ENCODE measurements at places on chromosomes 13 and 19. TPM values are rescaled to one million over a fixed set of nuclear protein-coding genes. Genes with fewer than 3 reads are reported as not detected.

The IGSF23 gene
- not detected for total RNA-seq

The PRSS57 gene
- not detected for total RNA-seq

The ZNF607 gene
- 6.6 TPM for total RNA-seq

- no peak for DNase-seq
Measured at GRCh38 chr13:81778350-81778749, 1437.4 kb upstream of the SPRY2 start.

DNA sequence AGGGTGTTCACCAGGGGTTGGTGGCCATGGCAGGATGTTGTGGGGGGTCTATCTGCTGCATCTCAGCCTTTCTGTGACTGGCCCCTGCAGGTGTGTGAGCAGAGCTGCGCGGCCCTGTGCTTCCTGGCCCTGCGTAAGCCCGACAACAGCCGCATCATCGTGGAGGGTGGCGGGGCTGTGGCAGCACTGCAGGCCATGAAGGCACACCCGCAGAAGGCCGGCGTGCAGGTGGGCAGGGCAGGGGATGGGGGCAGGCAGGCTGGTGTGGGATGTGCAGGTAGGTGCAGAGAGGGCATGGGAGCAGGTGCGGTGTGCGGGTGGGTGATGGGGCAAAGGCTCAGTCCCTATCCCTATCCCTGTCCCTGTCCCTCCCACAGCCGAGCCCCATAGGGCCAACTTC, 8.1 kb upstream of the SLC25A42 start:
- DNase-seq, result no peak

The TUBA3C gene
- total RNA-seq, result not detected

DNA sequence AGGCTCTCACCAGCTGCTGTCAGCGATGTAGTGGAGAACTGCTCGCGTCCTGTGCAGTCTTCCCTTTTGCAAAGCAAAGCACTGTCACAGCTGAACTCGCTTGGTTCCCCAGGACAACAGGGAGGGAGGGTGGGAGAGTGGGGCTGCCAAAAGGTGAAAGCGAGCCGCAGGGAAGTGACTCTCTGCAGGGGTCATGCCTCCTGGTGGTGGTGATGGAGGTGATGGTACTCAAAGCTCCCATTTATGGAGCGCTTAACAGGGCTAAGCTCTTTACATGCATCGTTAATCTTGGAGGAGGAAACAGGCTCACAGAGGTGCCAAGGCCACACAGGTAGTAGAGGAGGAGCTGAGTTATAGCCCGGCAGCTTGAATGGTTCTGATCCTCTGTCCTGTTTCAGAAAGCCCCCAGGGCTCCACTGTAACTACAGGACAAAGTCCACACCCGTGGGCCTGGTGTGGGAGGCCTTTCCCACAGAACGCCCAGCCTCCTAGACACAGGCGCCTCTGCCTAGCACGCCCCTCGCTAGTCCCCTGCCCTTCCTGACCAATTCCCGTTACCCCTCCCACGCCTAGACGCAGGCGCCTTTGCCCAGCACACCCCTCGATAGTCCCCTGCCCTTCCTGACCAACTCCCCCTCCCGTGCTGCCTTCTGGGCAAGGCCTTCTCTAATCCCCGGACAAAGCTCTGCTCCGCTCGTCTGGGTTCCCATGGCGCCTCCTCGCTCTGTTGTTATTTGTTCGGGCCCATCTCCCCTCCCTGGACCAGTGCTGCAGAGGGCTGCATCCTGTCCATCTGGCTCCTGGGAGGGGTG, 10.7 kb downstream of the PPP1R37 start:
- DNase-seq, result no peak

DNA sequence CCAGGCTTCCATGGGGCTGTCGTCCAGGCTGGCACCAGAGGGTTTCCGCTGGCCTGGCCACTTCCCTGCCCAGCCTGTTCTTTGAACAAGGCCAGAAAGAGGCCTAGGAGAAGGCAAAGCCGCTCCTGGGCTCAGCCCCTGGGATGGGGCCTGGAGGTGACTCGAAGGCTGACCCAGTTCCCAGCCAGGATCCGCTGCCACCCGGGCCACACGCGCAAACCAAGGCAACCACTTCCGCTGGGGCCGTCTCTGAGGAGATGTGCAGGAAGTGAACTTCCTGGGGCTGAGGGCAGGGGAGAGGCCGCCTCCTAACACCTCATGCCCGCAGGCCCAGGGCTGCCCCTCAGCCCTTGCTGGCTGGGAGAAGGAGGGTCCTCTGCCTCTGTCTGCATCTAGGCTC, 15.2 kb downstream of the PLEKHF1 start:
- DNase-seq, result peak; percentile 53

DNA sequence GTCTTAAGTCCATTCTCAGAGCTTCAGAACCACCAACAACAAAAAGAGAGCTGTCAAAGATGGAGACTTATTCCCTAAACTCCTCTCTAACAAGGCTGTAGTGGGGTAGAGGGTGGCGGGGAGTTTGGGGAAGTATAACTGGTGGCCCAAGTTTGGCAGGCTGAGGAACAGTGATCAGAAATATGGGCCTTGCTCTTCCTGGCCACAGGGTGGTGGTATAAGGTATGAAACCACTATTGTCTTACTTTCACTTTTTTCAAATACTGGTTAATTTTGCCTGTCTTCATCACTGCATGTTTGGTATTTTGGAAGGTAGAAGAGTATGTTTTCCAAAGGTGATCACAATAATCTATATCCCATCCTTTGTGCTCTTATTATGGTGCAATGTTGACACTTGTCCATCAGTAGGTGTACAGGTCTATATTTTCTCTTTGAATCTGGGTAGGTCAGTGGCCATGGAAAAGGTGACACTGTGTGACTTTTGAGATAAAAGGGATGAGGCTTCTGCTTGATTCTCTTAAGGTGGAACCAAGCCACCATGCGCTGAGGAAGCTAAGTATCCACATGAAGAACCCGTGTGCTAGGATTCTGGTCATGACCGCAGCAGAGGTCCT, 23.2 kb upstream of the GPC5 start:
- no peak for DNase-seq

DNA sequence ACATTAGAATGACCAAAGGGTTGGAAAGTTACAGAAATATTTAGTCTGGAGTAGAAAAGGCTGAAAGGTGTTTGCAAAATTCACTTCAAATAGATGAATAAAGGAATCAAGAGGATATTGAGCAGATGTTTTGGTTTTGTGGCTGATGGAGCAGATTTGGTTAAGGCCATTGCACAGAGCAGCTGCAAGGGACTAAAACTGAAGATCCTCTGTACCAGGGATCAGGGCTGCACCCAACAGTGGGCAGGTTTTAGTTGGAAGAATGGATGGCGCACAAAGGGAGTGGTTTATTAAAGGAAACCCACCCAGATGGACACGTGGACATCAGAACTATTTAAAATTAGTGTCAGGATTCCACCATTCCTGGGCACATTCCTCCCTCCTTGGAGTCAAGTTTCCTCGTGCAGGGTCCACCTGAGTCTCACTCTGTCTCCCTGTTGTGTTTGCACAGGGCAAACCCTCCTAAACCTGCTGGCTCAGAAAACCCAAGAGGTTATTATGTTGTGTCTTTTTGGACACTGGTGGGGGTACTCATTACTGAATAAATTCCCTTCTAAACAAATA, 9.2 kb upstream of the UBAC2 start:
- DNase-seq, result no peak

The TGDS gene
- 3.7 TPM for total RNA-seq

The IZUMO2 gene
- total RNA-seq, result not detected

The HSD11B1L gene
- total RNA-seq, result 4.5 TPM

DNA sequence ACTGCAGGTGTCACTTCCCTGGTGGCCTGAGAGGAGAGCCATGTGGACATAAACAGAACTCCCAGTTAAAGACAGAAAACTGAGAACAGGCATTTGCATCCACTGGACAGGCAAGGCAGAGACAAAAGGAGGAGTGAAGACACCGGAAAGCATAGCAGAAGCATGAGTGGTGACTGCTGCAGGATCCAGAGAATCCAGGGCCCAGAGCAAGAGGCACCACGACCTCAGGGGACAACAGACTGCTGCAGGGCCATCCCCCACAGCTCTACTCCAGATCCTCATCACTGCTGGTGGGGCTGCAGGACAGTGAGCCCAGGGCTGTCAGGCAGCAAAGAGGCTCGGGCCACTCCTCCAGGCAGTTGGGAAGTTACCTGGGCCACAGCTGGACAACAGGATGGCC, 14.5 kb upstream of the ISYNA1 start:
- DNase-seq, result no peak

DNA sequence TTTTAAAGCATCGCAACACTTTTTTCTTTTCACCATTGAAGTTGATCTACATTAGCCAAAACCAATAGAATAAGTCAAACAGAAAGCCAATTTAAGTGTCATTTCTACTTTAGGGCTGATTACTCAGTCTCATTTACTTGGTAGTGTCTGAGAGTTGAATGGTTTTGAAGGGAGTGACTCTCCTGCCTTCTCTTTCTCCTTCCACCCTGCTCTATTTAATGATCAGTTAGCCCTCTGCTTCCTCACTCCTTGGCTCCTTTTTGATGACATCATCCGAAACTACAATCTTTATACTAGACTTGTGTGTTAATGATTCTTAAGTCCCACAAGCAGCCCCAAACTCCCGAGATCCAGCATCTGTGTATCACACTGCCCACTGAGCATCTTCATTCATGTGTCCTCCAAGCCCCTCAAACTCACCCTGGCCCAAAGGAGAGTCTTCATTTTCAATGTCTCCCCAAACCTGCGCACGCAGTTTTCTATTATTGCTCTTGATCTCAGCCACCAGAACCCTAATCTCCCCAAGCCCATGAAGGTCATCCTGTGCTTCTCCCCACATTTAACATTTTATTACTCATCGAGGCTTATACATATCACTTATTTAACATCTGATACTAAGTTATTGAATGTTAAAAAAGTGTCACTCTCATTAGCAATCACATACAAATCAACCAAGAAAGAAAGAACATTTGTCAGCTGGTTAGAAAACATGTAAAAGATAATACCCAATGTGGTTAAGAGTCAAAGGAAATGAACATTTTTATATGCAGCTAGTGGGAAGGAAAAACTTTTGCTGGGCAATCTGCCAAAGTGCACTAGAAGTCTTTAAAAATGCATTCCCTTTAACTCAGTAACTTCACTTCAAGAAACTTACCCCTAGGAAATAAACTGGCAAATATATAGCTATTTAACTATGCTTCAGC, 32.2 kb upstream of the ARGLU1 start:
- DNase-seq, result no peak

DNA sequence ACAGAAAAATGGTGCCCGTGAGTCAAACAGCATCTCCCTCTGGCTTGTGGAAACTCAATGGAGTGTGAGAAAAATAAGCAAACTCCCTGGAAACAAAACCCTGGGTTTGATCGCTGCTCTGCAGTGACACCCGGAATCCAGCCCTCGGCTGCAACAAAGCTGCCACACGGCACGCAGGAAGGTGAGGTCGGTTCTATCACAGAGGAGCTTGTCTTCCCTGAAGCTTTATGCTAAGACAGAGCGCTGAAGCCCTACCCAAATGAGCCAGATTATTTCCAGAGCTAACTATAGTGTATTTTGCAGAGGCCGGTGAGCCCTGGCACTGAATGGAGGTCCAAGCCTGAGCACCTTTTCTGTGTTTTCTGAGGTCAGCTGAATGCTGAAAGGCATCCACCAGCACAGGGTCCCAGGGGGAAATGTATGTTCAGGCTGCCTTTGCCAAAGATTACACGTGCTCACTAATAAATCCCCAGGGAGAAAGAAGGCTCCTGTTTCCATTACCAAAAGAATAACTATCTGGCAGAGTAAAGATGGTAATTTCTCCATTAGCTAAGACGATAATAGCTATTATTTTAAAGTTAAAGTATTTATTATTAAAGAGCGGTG, 77.8 kb downstream of the TSHZ3 start:
- no peak for DNase-seq

The NAPA gene
- total RNA-seq, result 120 TPM

DNA sequence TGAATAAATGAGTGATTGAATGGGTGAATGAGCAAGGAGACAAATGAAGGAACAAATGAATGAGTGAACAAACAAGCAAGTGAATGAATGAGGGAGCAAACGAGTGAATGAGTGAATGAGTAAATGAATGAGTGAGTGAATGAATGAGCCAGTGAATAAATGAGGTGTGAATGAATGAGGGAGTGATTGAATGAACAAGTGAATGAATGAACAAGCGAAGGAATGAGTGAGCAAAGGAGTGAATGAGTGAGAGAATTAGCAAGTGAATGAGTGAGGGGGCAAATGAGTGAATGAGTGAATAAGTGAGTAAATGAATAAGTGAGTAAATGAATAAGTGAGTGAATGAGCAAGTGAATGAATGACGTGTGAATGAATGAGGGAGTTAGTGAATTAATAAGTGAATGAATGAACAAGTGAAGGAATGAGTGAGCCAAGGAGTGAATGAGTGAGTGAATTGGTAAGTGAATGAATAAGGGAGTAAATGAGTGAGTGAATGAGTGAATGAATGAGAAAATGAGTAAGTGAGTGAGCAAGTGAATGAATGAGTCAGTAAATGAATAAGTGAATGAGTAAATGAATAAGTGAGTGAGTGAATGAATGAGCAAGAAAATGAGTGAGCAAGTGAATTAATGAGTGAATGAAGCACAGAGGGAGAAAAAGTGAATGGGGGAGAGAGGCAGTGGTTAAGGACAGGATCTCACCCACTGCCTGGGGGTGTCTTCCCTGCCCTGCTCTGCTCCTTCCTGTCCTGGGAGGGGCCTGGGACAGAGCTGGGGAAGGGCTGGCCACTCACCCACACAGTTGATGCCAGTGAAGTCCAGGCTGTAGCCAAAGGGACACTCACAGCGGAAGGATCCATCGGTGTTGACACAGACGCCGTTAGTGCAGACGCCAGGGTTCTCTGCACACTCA, 36.4 kb downstream of the CCL25 start:
- DNase-seq, result no peak

DNA sequence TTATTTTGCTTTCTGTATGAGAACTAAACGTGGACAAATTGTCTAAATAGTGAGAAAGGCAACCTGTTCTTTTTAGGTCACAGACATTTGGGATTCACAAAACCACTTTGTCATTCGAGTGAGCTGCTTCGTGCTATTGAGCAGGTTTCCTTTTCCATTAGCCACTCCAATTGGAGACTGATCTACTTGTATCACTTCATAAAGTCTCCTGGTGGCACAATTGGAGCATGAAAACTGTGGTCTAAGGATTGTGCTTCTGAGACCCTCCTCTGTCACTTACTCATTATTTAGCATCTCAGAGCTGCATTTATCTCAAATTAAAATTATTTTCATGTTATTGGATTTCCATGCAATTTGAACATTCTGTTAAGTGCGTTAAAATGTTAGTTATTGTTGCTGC, 397.7 kb downstream of the TDRD3 start:
- DNase-seq, result no peak

GRCh38 chr19:38155453-38155852, 68.6 kb downstream of the DPF1 start:
- no peak for DNase-seq

The TEX29 gene
- total RNA-seq, result not detected

GRCh38 chr13:75251188-75251587, 230.8 kb downstream of the TBC1D4 start:
- no peak for DNase-seq

Data from left ventricle myocardium inferior (tissue), 1 donor.